ENCODE measurements at places on chromosomes 1 and 21.

GRCh38 chr1:12565094-12565965 is 52.7 kb downstream of the DHRS3 start:
- DNase-seq = no peak
- peaks cover 3% of the 10 kb centered on the region for H3K27me3 ChIP-seq
- H3K4me1 ChIP-seq = no peaks in the 10 kb centered on the region
- H3K36me3 ChIP-seq = peaks cover 44% of the 10 kb centered on the region

DNA sequence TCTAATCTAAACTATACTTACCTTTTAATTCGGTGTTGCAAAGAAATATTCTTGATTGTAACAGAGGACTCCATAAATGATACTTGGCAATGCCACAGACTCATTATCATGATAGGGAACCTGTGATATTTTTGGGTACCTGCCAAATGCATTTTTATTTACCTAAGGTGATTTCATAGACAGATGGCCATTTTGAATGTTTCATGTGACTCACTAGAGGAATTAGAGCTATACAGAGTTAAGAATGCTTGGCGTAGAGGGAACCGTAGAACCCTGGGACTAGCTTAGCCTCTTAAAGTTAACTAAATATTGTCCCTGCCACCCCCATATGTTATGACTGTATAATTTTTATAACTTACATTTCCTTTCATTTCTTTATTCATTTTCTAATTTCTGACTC is 136.1 kb downstream of the DISP1 start:
- no peak for DNase-seq
- H3K4me3 ChIP-seq = no peak overlapping the region
- H3K27me3 ChIP-seq = no peaks in the 10 kb centered on the region
- no peaks in the 10 kb centered on the region for H3K4me1 ChIP-seq
- no peak overlapping the region for H3K27ac ChIP-seq
- no peaks in the 10 kb centered on the region for H3K36me3 ChIP-seq

DNA sequence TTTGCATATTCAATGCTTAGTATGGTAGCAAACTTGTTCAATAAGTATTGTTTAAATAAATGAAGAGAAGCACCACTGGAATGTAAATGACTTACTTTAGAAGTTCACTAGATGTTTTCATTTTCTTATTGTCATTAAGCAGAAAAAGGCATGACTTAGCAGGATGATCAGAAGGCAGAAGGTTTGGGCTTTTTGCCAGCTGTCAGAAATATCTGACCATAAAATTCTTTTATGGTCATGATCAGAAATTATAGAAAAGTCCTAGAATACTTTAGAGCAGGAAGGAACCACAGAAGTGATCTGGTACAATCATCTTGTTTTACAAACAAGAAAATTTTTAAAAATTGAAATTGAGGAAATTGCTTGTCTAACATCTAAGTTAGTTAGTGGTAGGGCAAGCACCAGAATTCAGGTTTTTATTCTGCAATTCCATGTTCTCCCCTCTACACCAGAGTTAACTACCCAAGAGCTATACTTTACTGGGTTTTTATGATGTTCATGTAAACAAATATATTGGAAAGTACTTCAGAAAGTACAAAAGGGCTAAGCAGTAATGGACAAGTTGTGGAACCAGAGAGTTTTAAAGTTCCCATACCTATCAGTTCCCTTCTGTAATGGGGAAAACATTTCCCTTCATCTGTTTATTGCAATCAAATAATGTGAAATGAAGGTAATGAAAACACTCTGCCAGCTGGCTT is 10.1 kb downstream of the FMO5 start:
- no peaks in the 10 kb centered on the region for H3K36me3 ChIP-seq
- no peak overlapping the region for H3K4me3 ChIP-seq
- H3K4me1 ChIP-seq = no peaks in the 10 kb centered on the region
- H3K27me3 ChIP-seq = peaks cover 8% of the 10 kb centered on the region
- H3K27ac ChIP-seq = no peak overlapping the region

DNA sequence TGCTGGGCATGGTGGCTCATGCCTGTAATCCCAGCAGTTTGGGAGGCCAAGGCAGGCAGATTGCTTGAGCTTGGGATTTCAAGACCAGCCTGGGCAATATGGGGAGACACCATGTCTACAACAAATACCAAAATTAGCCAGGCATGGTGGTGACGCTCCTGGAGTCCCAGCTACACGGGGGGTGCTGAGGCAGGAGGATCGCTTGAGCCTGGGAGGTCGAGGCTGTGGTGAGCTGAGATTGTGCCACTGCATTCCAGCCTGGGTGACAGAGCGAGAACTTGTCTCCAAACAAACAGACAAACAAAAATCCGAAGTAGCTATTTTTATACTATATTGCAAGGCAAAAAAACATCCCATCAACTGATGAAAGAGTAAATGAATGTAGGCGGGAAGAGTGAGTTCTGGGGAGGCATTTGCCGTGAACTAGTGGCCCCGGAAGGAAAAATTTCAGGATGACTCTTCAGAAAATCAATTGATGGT is 40.6 kb downstream of the NCMAP start:
- no peaks in the 10 kb centered on the region for H3K4me1 ChIP-seq
- H3K27me3 ChIP-seq = peaks cover 5% of the 10 kb centered on the region
- DNase-seq = no peak
- H3K36me3 ChIP-seq = no peaks in the 10 kb centered on the region
- no peak overlapping the region for H3K4me3 ChIP-seq

DNA sequence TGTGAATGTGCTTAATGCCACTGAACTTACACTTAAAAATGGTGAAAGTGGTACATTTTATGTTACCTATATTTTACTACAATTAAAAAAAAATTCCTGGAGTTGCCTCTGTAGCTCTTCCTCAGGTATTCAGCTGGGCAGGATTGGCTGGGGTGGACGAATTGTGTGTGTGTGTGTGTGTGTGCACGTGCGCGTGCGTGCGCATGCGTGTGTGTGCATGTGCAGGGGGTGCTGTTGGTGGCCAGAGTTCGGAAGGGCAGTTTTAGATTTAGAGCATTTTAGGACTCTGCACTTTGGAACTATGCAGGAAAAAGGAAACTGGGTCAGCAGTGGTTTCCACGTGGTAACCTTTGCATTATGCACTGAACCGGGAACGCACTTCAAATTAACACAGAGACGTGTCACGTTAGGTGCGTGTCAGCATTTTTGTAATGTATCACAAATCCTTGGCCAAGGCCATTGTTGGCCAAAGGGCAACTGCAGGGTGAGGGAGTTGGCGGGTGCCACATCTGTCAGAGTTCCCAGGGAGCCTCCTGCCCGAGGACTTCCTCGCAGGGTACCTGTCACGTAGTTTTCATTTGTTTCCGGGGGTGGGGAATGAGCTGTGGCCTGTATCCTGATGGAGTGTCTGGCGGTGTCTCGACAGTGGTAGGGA is 312.8 kb downstream of the CAMTA1 start:
- H3K4me3 ChIP-seq = no peak overlapping the region
- no peak for DNase-seq
- no peaks in the 10 kb centered on the region for H3K27me3 ChIP-seq
- H3K36me3 ChIP-seq = no peaks in the 10 kb centered on the region
- H3K27ac ChIP-seq = no peak overlapping the region

- no peak overlapping the region for H3K4me3 ChIP-seq
- peaks cover 20% of the 10 kb centered on the region for H3K27me3 ChIP-seq
- no peaks in the 10 kb centered on the region for H3K36me3 ChIP-seq
Observed at GRCh38 chr1:201290551-201290950, 7.2 kb downstream of the PKP1 start.

DNA sequence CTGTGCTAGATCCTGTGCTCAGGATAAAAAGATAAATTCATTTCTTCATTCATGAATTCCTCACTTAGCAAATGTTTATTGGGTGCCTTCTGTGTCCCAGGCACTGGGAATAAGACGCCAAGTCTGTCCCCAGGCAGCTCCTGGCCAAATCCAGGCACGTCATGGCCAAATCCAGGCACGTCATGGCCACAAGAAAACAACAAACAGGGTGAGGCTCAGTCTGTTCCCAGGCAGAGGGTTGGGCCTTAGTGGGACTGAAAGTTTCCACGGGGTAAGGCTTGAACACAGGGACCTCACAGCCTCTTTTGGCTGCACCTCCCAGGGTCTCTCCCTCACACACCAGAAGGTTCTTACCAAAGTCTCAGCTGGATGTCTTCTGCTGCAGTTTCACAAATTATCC is 95.7 kb downstream of the PAX7 start:
- no peak overlapping the region for H3K27ac ChIP-seq
- H3K4me3 ChIP-seq = no peak overlapping the region
- DNase-seq = no peak
- H3K27me3 ChIP-seq = peaks cover 27% of the 10 kb centered on the region
- no peaks in the 10 kb centered on the region for H3K4me1 ChIP-seq

GRCh38 chr21:25490742-25491141 is 116.5 kb downstream of the MRPL39 start:
- H3K27ac ChIP-seq = peak overlapping the region; percentile 46
- no peaks in the 10 kb centered on the region for H3K27me3 ChIP-seq
- H3K36me3 ChIP-seq = peaks cover 5% of the 10 kb centered on the region
- DNase-seq = no peak
- H3K4me3 ChIP-seq = no peak overlapping the region
- H3K4me1 ChIP-seq = peaks cover 51% of the 10 kb centered on the region

- H3K27me3 ChIP-seq = no peaks in the 10 kb centered on the region
- H3K27ac ChIP-seq = peak overlapping the region; percentile 97
- peaks cover 43% of the 10 kb centered on the region for H3K36me3 ChIP-seq
- peak; percentile 86 for DNase-seq
Observed at GRCh38 chr1:9717193-9718005, 65.9 kb downstream of the PIK3CD start.

- DNase-seq = no peak
- H3K4me3 ChIP-seq = no peak overlapping the region
- no peaks in the 10 kb centered on the region for H3K27me3 ChIP-seq
- H3K27ac ChIP-seq = no peak overlapping the region
- no peaks in the 10 kb centered on the region for H3K4me1 ChIP-seq
Observed at GRCh38 chr1:164769486-164770130, 210.6 kb downstream of the PBX1 start.

- H3K36me3 ChIP-seq = peaks cover 5% of the 10 kb centered on the region
- DNase-seq = no peak
- H3K4me3 ChIP-seq = peak overlapping the region; percentile 61
- H3K4me1 ChIP-seq = peaks cover 8% of the 10 kb centered on the region
Observed at GRCh38 chr1:1020415-1021009, 592 bp downstream of the AGRN start.

DNA sequence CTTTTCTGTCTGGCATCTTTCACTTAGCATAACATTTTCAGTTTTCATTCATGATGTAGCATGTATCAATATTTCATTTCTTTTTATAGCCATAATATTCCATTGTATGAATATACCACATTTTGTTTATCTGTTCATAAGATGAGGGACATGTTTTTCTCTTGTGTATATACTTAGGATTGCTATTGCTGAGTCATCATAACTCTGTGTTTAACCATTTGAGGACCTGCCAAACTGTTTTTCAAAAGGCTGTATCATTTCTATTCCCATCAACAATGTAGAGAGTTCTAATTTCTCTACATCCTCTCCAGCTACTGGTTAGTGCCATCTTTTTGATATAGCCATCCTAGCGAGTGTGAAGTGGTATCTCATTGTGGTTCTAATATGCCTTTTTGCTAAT is 26.2 kb downstream of the MPZL1 start:
- H3K27ac ChIP-seq = no peak overlapping the region
- no peak overlapping the region for H3K4me3 ChIP-seq
- H3K27me3 ChIP-seq = no peaks in the 10 kb centered on the region
- peaks cover 6% of the 10 kb centered on the region for H3K36me3 ChIP-seq
- H3K4me1 ChIP-seq = peaks cover 30% of the 10 kb centered on the region

DNA sequence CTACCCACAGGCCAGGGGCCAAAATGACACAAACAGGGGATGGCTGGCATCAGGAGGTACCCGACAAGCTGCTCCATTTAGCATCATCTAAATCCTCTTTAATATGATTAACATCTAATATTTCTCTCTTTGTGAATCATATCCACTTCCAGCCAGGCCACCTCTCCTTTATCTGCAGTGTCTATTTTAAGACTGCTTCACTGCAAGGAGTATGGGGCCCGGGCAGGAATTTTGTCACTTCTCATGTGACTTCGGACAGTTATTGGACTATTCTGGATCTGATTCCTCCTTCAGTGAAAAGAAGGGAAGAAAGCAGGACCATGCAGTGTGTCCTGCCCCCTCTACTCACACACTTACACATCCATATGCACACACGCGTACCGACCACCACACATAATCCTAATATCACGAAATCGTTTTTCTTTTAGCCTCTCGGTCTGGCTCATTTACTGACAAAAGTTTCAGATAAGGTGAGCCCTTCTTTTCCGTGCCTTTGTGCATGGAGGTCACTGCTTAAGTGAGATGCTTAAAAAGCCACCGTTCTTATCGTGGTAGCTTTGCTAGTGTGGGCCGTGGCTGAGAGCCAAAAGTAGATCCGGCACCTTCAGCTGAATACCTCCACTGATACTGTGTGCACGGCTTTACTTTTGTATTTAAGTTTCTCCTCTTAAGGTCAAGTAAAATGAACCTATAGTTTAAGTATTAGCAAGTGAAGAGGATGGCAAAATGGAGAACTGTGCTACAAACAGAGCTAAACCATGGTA is 26.0 kb downstream of the PROX1 start:
- H3K36me3 ChIP-seq = no peaks in the 10 kb centered on the region
- H3K27ac ChIP-seq = no peak overlapping the region
- peaks cover 9% of the 10 kb centered on the region for H3K27me3 ChIP-seq
- no peak overlapping the region for H3K4me3 ChIP-seq
- H3K4me1 ChIP-seq = no peaks in the 10 kb centered on the region
- no peak for DNase-seq

DNA sequence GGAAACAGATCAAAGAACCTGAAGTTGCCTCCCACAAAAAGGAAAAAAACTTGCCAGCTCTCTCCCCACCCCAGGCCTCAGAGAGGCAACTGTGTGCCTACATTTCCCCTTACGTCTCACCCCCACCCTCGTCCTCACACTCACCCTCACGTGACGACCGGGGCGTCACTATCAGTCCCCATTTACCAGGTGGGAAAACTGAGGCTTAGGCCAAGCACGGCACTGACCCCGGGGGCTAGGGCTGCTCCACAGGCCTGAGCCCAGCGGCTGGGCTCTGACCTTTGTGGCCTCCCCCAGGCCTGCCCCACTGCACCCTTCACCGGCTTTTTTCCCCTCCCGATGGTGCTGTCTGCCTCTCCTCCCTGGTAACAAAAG is 51.5 kb upstream of the RUNX3 start:
- H3K27me3 ChIP-seq = no peaks in the 10 kb centered on the region
- peak overlapping the region; percentile 52 for H3K4me3 ChIP-seq
- peaks cover 10% of the 10 kb centered on the region for H3K36me3 ChIP-seq
- peak overlapping the region; percentile 84 for H3K27ac ChIP-seq
- H3K4me1 ChIP-seq = peaks cover 91% of the 10 kb centered on the region
- DNase-seq = no peak

- H3K4me1 ChIP-seq = no peaks in the 10 kb centered on the region
- H3K27ac ChIP-seq = no peak overlapping the region
- H3K4me3 ChIP-seq = no peak overlapping the region
- no peaks in the 10 kb centered on the region for H3K36me3 ChIP-seq
- peaks cover 5% of the 10 kb centered on the region for H3K27me3 ChIP-seq
- DNase-seq = no peak
Observed at GRCh38 chr1:233675446-233675845, 61.5 kb downstream of the KCNK1 start.

DNA sequence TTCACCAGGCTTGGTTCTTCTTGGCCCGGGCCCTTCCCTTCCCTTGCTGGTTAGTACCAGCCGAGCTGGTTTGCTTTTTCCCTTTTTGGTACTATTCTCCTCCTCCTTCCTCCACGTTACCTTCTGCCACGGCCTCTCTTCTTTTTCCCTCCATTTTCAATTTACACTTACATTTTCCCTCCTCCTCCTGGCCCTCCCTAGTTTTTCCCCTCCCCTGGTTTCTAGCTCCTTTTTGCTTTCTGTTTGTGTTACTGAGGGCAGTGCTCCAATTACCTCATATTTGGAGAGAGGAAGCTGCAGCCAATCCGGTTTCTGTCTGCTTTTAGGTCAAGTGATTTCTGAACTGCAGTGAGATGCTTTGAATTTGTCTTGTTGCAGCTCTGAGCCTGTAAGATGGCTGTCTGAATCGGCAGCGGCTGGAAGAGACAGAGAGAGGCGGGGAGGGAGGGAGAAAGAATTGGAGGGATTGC is 63.7 kb downstream of the MACF1 start:
- no peaks in the 10 kb centered on the region for H3K27me3 ChIP-seq
- peaks cover 11% of the 10 kb centered on the region for H3K36me3 ChIP-seq
- peak overlapping the region; percentile 76 for H3K27ac ChIP-seq
- DNase-seq = peak; percentile 7
